ENCODE measurements at places on chromosomes 1 and 21.
A peak's percentile ranks its signal among the peaks of the same experiment; 100 is the strongest.

DNA sequence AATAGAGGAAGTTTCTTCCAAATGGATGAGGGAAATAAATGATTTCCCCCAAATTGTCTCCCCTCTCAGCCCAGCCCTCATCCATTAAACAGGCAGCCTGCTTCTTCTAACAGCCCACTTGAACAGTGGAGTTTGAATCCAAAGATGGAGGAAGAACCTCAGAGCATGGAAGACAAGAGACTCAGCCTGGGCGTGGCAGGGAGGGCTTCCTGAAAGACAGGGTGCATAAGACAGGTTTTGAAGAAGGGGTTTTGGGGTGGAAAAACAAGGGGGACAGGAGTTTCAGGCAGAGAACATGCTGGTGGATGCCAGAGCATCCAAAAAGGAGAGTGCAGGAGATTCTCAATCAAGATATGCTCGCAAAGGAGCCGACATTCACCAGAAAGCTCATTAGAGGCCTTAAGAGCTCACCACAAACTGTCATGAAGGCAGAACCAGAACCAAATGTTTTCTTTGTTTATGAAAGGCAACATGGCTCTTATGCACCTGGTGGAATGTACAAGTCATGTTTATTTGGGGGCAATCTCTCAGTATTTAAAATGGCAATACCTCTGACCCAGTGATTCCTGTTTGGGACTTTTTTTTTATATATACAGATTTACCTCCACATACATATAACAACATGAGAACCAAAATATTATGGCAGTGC, 26.5 kb upstream of the TSPEAR start:
- DNase-seq, result no peak

DNA sequence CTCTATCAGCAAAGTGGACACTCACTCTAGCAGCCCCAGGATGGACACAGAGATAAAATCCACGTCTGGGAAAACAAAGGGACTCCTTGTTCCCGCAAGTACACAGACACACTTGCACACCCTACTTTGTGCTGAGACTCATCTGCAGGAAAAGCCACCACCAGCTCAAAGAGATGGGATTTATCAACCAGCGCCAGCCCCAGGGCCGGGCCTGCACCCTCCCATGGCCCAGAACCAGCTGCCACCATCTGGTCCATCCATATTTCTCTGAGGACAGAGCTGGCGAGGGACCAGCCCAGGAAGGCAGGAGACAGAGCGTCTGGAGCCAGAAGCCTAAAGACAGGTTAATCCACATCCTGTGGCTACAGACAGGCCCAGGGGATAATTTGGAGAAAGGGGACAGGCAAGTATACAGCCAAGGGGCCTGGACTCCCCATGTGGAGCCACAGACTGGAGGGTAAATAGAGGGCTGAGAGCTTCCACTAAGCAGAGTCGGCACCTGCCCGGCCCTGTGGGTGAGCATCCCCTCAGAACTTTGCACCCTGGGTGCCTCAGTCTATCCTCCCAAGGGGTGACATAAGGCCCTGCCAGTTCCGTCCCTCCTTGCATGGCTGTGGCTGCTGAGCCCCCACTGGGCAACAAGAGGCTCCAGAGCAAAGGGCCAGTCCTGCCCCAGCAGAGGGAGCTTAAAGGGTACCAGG, 233.9 kb downstream of the PTPRU start:
- no peak for DNase-seq

DNA sequence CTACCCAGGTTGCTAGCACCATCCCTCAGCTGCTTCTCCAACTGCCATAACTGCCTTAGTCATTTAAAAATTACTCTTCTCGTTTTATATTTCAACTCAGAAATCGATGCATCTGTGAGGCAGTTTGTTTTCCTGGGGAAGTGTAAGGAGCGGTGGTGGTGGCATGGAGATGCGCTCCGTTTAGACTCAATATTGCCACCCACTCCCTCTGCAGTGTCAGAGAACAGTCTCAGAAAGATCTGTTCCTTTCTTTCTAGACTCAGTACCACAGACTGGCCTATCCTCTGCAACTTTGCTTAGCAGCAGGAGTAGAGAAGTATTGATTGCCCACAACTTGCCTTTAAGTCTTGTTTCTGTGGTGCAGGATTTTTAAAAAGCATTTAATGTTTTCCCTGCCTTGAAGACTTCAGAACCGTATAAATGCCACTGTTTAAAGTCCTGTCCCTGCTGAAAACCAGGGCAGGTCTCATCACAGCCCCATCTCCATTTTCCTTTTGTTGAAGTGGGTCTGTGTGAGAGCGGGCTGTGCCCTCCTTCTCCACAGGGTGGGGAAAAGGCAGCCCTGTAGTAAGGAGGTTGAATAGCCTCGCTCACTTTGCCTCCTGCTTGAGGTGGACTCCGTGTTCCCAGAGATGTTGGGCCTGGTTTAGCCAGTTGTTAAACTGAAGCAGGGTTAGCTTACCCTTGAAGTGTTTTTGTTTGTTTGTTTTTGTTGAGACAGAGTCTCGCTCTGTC, 105.2 kb downstream of the NFIA start:
- no peak for DNase-seq

DNA sequence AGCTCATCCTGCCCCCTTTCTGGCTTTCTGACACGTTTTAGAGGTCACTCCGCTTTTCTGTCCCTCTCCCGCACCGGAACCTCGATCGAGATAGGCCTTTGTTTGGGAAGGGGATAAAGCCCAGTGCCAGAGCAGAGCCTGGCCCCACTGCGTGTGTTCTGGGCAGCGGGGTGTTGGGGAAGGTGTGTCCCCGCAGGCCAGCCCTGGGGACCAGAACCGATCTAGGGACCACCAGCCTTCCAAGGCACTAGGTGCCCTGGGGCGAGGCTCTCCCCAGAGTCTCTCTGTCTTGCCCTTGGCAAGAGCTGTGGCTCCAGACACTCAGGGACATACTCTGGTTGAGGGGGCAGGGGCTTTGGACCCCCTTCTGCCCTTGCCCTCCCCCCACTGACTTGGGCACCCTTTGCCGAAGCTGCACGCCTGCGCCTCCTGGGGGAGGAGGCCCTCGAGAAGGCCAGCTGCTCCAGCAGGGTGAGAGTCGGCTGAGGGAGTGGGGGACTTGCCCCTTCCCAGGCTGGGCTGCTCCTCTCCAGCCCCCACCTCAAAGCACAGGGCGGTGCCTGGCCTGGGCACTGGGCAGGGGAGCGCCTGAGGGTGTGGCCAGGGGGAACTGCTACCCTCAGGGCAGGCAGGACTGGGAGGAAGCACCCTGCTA, 16.4 kb downstream of the PRXL2B start:
- DNase-seq, result no peak

GRCh38 chr1:200351826-200352549, 57.8 kb downstream of the ZNF281 start:
- DNase-seq, result no peak

- DNase-seq, result no peak
Observed at GRCh38 chr1:152328801-152329391, 3.9 kb upstream of the FLG start.

DNA sequence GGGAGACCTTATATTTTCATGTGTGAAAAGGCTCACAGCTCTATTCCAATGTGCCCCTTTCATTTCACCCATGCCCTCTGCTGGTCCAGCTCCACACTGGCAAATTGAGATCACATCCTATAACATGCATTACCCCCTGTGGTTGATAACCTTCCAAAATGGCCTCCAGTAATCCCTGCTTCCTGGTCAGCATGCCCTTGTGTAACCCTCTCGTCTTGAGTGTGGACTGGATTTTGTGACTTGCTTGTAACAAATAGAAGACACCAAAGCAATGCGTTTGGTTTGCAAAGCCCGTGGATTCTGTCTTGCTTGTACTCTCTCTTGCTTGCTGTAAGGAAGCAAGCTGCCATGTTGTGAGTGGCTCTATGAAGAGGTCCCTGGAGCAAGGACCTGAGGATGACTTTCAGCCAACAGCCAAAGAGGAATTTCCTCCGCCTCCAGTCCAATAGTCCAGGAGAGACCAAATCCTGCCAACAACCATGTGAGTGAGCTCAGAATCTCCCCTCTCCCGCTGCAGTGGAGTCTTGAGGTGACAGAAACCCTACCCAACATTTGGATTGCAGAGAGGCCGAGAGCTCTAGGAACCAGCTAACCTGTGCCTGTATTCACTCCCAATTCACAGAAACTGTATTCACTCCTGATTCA, 17.4 kb downstream of the KCNA10 start:
- no peak for DNase-seq

- DNase-seq, result no peak
Observed at GRCh38 chr1:212035835-212036605, 472 bp downstream of the DTL start.

- DNase-seq, result peak; percentile 53
Observed at GRCh38 chr1:109620401-109620791, 759 bp downstream of the AMPD2 start.

DNA sequence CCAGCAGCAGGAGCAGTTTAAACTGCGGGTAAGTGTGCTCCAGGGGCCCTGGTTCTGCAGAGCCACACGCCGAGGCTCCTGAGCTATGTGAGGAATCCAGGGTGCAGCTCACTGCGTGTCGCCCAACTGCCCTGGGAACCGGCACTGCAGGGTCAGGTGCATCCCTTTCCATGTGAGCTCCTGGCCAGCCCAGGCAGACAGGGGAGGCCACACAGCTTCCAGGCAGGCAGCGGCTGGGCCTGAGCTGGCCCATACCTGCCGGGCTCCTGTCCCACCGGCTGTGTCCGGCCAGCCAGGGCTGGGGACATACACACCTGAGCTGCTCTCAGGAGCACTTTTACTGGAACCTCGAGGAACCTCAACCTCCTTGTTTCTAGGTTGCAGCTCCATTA, 18.6 kb upstream of the COL18A1 start:
- no peak for DNase-seq

GRCh38 chr1:59318271-59318860, 21.5 kb downstream of the FGGY start:
- no peak for DNase-seq

DNA sequence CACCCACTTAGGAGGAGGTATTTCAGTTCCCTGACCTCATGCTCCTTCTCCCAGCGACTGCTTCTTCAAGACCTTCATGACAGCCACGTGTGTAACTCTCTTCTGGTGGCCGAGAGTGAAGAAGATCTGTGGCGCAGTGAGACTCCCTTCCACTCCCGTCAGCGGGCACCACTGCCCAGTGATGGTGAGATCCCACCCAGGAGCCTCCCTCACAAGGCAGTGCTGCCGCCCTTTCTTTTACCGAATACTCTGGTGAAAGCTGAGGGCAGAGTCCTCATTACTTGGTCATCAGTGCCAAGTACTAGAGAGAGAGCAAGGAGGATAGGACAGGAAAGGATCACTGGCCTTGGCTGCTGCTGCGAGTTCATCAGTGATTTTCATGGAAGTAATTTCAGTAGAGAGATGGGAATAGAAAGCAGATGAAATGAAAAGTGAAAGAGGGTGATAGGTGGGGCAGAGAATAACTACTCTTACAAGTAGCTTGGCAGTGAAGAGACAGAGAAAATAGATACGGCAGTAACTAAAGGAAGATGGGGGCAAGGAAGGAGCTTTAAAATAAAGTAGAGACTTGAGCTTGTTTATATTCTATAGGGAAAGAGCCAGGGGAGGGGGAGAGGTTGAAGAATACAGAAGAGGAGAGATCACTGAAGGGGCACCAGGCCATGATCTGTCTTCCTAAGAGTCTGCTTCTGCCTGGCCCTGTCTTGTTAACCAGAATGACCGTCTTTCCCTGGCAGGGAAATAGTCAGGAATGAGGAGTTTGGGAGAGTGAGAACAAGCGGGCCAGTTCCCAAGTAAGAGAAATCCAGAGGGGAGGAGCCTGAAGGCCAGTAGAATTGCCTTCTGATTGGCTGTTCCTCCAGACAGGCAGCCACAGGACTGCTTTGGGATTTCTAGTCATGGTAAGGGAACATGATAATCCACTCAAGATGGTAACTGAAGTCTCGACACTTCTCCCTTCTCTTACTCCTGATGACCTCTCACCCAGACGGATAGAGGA, 18.3 kb downstream of the HYI start:
- DNase-seq, result no peak

DNA sequence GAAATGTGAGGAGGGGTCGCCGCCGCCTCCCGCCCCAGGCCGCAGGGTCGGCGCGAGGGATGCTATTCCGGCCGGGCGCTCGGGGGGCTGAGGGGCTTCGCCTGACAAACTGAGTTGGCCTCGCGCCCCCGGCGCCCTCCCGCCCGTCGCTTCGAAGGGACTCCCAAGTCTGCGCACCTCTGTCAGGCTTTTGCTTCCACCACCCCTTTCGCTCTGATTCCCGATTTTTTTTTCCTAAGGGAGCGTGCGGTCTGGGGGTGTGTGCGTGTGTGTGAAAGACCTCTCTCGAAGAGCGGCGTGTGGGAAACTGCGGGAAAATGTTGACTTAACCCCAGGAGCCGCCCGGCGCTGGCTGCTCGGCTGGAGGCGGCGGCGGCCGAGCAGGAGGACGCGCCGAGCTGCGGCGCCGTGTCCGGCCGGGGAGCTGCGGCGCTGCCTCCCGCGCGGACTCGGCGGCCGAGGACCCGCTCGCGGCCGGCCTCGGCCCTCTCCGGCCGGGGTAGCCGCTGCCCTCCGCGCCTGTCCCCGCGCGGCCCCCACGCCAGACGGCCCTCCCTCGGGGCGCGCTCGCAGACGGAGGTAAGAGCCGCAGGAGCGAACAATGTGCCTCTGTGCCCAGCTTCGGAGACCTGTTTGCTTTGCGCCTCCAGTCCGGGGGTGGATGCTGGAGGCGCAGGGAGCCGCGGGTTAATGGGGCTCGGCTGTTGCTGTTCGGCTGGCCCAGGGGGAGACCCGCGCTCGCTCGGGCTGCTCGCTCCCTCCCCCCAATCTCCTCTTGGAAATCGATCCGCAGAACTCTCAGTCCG, 1.1 kb downstream of the ADGRL2 start:
- peak; percentile 39 for DNase-seq

DNA sequence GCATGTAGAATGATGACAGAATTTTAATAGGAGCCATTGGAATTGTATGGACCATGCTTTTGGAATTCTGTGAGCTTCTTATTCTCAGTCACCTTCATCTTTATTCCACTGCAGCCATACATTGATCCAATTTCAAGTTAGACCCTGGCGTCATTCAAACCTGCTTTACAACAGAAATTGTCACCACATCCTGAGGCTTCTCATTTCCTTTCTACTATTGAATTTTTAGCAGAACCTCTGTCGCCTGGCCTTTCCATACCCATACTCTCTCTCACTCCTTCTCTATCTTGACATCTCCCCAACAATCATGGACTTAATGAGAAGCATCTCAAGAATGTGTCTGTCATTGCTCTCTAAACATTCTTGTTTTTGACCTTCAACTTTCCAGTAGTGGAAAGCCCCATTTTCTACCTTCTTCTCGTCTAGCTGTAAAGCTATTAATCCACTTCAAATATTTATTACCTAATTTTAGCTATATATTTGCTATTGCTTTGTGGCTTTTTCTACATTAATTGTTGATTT, 74.1 kb downstream of the CRB1 start:
- DNase-seq, result no peak

GRCh38 chr21:25420831-25421230, 186.4 kb downstream of the MRPL39 start:
- no peak for DNase-seq

GRCh38 chr1:210908257-210908656, 225.7 kb downstream of the KCNH1 start:
- DNase-seq, result no peak

GRCh38 chr1:36092166-36092797, 3.6 kb downstream of the ADPRS start:
- no peak for DNase-seq

- no peak for DNase-seq
Observed at GRCh38 chr1:175841738-175842187, 98.4 kb upstream of the TNR start.

Data from HEK293T (cell line).